Kidney (tissue), 22 donors: ENCODE measurements at places on chromosomes 1 and 21.

DNA sequence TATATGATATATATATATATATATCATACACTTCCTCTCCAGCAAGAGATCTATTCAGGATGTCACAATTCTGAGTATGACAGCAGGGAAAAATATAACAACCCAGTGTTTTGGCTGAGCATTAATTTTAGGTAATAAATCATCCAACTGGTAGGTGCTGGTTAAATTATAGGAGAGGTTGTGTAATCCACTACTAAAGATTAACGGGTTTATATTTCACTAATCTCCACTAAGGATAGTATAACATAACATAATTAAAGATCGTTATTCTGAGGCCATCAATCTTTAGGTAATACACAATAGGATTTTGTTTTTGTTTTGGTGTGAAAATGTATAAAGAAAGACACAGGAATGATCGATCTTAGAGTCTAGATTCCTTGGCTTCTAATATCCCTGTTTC is 102.2 kb downstream of the COQ8A start:
- no peak for DNase-seq

GRCh38 chr1:3279182-3279470 is 175.3 kb upstream of the ARHGEF16 start:
- DNase-seq = no peak

GRCh38 chr1:234238060-234238459 is 135.2 kb upstream of the COA6 start:
- no peak for DNase-seq

GRCh38 chr1:20440785-20441200 is 45.2 kb downstream of the CAMK2N1 start:
- peak; percentile 68 for DNase-seq

DNA sequence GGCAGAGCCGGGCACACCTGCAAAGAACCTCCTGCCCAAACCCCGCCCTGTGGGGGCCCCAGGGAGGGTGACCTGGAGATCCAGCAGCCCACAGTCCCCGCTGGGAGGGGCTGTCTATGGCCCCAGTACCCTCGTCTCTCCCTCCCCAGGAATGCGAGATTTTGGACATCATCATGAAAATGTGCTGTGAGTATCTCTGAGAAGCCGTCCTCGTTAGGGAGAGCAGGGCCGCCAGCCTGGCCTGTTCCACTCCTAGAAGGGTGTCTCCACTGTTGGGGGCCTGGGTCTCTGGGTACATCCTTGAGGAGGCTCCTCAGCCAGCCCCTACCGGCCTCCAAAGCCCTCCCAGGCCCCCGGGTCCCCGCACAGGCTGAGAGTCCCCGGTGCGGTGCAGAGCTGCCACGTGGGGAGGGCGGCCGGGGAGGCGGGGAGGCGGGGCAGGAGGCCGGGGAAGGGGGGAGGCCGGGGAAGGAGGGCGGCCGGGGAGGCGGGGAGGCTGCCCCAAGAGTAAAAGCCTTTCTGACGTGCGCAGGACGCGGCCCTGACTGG is 18.7 kb downstream of the COL6A1 start:
- no peak for DNase-seq

GRCh38 chr1:175168782-175169181 is 23.8 kb downstream of the KIAA0040 start:
- DNase-seq = no peak

- no peak for DNase-seq
Observed at GRCh38 chr1:36287595-36287994, 18.6 kb upstream of the SH3D21 start.

DNA sequence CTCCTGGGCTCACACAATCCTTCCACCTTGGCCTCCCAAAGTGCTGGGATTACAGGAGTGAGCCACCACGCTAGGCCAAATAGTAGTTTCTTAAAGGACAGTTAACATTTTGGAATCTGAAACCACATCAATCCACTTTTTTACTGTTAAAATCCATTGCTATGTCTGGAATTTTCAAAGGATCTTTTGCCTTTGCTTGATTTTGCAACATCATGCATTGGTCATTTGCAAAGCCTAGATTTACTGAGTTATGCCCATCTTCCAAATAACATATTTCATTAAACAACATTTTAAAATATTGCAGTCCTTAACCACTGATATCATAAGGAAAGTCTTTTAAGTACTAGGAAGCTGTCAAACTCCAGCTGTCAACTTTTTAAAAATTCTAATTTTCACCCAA is 3.3 kb downstream of the POGZ start:
- DNase-seq = no peak

- DNase-seq = no peak
Observed at GRCh38 chr1:29719253-29719652, 482.9 kb downstream of the PTPRU start.

DNA sequence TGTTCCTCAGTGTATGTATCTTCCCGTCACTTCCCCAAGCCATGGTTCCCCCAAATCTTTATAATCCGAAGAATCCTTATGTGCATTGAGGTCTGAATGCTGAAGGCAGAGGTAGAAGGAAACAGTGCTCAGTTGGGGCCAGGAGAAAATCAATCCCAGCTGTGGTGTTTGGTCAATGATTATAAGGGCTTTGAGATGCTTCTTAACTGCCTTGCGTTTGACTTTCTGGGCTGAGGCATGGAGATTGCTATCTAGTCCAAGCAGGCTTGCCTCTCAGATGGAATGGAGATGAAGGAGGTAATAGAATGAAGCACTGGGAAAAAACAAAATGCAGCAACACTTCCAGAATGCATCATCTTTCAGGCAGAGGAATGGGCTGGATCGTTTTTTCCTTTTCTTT is 3.6 kb upstream of the MAP1LC3C start:
- no peak for DNase-seq

GRCh38 chr1:5580926-5581325 is 411.3 kb downstream of the NPHP4 start:
- no peak for DNase-seq

GRCh38 chr1:243457363-243457982 is 201.6 kb downstream of the SDCCAG8 start:
- no peak for DNase-seq

DNA sequence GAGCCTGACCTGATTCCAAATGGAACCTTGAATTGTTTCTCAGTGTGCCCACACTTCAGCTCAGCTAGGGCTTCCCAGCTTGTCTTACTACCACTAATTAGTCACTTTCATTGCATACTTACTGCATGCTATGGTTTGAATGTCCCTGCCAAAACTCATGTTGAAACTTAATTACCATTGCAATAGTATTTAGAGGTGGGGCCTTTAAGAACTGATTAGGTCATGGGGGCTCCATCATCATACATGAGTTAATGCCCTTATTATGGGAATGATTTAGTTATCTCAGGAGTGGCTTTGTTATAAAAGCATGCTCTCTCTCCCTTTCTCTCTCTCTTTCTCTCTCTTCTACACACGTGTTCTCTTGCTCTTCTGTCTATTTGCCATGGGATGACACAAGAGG is 68.3 kb downstream of the NENF start:
- DNase-seq = no peak

DNA sequence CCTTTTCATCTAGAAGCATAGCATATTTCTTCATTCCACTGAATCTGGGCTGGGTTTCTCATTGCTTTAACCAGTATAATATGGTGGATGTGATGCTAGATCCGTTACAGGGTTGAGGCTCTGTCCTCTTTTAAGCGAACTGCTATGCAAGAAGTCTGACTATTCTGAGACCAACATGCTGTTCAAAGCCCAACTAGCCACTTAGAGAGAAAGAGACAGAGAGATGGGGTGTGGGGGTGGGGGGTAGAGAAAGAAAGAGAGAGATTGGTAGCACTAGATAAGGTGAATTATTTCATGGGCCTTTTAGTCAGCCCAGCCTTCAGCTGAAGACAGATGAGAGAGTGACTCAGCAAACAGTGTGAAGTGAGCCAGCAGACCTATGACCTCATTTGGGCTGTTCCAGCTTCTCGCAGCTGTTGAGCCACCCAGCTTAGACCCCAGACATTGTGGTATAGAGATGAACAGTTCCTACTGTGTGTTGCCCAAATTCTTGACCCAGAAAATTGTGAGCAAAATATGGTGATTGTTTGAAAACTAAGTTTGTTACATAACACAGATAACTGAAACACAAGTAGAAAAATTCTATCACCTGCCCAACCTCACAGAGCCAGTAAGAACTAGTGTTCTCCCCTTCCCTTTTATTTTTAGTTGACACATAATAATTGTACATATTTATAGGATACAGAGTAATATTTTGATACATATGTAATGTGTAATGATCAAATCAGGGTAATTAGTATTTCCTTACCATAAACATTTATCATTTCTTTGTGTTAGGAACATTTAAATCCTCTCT is 40.7 kb upstream of the PRKACB start:
- peak; percentile 43 for DNase-seq

GRCh38 chr1:97427371-97427770 is 493.5 kb downstream of the DPYD start:
- DNase-seq = no peak

GRCh38 chr1:79599257-79599656 is 592.7 kb upstream of the ADGRL4 start:
- DNase-seq = no peak

DNA sequence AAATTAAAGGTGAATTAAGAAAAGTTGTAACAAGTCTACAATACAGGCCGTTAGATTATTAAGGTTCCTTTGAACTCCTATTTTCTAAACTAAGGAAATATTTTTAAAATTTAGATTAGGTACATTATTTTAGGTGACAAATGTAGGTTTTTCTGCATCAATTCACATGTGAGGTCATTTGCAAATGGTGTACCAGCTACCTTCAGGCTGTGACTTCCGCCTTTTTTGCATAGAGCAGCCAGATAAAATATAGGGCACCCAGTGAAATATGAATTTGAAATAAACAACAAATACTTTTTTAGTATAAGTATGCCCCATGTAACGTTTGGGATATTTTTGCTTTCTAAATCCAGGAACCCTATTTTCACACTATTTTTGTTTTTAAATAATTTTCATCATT is 544.0 kb downstream of the LMO4 start:
- no peak for DNase-seq

- no peak for DNase-seq
Observed at GRCh38 chr1:7810395-7810794, 26.3 kb downstream of the PER3 start.

DNA sequence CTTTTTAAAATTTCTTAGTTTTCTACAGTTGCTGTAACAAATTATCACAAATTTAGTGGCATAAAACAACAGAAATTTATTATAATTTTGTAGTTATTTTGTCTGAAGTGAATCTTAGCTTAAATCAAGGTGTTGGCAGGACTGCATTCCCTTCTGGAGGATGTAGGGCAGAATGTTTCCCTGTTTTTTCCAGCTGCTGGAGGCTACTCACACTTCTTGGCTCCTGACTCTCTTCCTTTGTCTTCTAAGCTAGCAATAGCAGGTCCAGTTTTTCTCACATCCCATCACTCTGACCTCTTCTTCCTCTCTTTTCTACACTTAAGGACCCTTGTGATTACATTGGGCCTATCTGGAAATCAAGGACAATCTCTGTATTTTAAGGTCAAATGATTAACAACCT is 84.1 kb downstream of the PKN2 start:
- DNase-seq = no peak

DNA sequence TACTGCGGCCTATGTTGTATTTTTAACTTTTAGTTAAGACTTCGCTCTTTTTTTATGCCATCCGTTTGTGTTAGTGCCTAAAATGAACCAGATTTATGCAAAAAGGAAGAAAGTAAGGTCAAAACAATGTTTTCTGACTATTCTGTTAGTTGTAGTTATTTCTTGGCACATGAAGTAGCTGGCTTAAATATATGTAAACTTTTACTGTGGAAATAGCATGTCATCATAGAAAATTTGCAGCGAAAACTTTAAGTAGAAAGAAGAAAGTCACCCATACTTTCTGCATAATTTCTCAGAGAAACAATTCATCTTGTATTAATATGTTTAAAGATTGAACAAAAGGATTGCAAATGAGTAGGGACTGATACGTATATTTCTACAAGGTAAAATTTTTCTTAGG is 106.4 kb downstream of the NEK7 start:
- no peak for DNase-seq

GRCh38 chr1:154749078-154749760 is 120.9 kb downstream of the KCNN3 start:
- no peak for DNase-seq

DNA sequence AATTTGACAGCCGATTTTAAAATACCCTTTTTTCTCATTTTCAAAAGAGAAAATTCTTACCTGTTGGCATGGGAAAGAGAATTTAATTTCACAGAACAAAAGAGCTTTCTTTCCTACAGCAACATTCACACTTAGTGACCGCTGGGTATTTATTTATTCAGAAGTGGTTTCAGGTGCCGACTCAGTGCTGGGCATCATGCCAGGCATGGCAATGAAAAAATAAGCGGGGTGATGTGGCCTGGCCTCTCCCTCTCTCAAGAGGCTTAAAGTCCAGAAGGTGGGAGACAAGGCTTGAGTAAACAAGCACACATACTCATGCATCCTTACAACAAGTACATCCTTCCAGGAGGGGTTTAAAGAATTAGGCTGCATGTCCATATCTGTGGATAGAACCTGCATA is 4.1 kb upstream of the PCP4 start:
- no peak for DNase-seq

GRCh38 chr1:15188678-15189077 is 35.1 kb downstream of the TMEM51 start:
- DNase-seq = no peak

DNA sequence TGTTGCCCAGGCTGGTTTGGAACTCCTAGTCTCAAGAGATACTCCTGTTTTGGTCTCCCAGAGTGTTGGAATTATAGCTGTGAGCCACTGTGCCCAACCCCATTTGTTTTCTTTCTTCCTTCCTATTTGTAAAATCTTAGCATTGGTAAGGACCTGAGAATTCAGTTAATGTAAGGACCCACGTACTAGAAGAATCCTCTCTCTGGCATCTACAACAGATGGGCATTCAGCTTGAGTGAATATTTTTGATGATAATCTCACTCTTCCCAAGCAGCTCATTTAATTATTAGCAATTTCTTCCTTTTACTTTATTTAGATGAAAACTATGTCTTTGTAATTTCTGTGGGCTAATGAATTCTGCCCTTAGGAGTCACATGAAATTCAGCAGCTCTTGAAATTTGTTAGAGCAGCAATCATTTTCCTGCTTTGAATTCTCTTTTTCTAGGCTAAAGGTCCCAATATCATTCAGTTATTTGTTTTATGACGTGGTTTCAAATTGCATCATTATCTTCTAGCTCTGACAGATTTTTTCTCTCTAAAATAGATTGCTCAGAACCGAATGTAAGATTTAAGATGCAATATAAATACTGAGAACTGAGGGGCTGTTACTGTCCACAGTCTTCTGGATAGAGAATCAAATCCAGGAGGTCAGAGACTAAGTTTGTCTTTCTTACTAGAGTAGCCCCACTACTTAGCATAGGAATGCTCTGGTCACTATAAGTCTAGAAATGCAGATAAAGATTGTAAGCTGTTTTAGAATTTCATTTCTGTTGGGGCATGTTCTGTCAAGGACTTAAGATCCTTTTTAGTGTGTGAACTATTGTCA is 59.4 kb downstream of the EPB41 start:
- DNase-seq = no peak

- no peak for DNase-seq
Observed at GRCh38 chr1:224067207-224067606, 46.7 kb upstream of the FBXO28 start.

- DNase-seq = no peak
Observed at GRCh38 chr1:41800311-41800829, 118.4 kb downstream of the HIVEP3 start.

GRCh38 chr1:157382351-157382750 is 170.0 kb downstream of the FCRL5 start:
- no peak for DNase-seq

- no peak for DNase-seq
Observed at GRCh38 chr1:20983297-20983889, 193.3 kb downstream of the EIF4G3 start.
